ENCODE measurements at places on chromosomes 1 and 21. TPM values are rescaled to one million over a fixed set of nuclear protein-coding genes. Genes with fewer than 3 reads are reported as not detected.
A peak's percentile ranks its signal among the peaks of the same experiment; 100 is the strongest.

GRCh38 chr21:19853061-19853460, 1145.1 kb upstream of the NCAM2 start:
- no peak for DNase-seq
- H3K36me3 ChIP-seq: no peaks in the 10 kb centered on the region
- no peaks in the 10 kb centered on the region for H3K4me1 ChIP-seq
- no peaks in the 10 kb centered on the region for H3K27me3 ChIP-seq
- no peak overlapping the region for H3K27ac ChIP-seq
- no peak overlapping the region for H3K4me3 ChIP-seq

- H3K27me3 ChIP-seq: no peaks in the 10 kb centered on the region
- H3K4me1 ChIP-seq: peaks cover 14% of the 10 kb centered on the region
- no peak overlapping the region for H3K4me3 ChIP-seq
- no peaks in the 10 kb centered on the region for H3K36me3 ChIP-seq
These were observed 24.1 kb upstream of the HPDL start for GRCh38 chr1:45302505-45303150.

- DNase-seq: no peak
- no peaks in the 10 kb centered on the region for H3K4me1 ChIP-seq
These were observed 24.0 kb upstream of the KRTAP21-1 start for GRCh38 chr21:30779249-30779648.

DNA sequence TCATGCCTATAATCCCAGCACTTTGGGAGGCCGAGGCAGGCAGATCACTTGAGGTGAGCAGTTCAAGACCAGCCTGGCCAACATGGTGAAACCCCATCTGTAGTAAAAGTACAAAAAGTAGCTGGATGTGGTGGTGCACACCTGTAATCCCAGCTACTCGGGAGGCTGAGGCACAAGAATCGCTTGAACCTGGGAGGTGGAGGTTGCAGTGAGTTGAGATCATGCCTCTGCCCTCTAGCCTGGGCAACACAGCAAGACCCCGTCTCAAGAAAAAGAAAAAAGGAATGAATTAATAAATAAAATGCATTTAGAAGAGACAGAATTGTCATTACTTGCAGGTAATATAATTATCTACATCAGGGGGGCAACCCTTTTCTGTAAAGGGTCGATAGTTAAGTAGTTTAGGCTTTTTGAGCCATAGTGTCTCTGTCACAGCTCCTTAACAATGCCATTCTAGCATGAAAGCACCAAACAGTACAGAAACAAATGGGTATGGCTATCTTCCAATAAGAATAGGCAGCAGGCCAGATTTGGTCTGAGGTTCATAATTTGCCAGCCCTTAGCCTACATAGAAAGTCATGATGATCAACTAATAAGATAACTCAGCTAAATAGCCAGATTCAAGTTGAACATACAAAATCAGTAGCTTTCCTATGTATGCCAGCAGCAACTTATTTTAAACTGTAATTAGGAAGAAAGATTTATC, 56.8 kb downstream of the RPRD2 start:
- H3K36me3 ChIP-seq: no peaks in the 10 kb centered on the region
- H3K4me1 ChIP-seq: no peaks in the 10 kb centered on the region
- peak; percentile 83 for DNase-seq
- H3K27ac ChIP-seq: no peak overlapping the region
- H3K27me3 ChIP-seq: no peaks in the 10 kb centered on the region
- H3K4me3 ChIP-seq: no peak overlapping the region

DNA sequence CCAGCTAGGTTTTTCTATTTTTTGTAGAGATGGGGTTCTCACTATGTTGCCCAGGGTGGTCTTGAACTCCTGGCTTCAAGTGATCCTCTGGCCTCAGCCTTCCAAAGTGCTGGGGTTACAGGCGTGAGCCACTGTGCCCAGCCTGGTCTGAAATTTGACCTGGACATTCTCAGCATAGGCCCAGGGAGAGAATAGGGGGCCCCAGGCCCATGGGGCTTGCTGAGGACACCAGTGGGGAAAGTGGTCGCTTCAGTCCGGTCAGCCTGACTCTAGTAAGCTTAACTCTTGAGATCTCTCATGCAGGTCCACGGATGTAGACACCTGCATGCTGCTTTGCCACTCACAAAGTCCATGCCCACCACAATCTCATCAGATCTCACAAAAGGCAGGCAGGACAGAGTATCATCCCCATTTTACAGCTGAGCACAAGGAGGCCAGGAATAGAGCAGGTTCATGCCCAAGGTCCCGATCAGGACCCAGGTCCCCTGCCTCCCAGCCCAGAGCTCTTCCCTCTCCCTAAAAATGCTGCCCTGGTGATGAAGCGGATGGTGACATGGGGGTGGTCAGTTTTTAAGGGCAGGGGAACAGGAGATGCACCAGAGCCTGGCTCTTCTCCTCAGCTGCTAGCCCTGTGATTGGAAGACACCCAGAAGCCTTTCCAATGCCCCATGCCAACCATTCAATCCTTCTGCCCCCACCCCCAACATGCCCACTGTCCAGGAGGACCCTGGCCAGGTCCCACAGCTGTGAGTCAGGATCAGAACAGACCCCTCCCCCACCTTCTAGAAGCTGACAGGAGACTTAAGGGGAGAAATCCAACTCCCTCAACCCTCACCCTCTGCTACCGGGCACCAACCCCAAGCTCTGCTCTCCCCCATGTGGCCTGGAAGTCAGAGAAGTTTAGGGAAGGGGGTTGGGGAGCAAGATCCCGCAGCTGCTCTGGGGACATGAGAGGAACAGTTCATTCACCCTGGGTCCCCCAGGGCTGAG, 1.8 kb downstream of the FHL3 start:
- peak overlapping the region; percentile 50 for H3K27ac ChIP-seq
- DNase-seq: peak; percentile 38
- peaks cover 43% of the 10 kb centered on the region for H3K4me1 ChIP-seq
- no peak overlapping the region for H3K4me3 ChIP-seq

- H3K27ac ChIP-seq: no peak overlapping the region
- no peak overlapping the region for H3K4me3 ChIP-seq
- no peaks in the 10 kb centered on the region for H3K4me1 ChIP-seq
- peaks cover 15% of the 10 kb centered on the region for H3K27me3 ChIP-seq
These were observed 4.2 kb upstream of the KRTAP12-1 start for GRCh38 chr21:44686000-44686781.

The DMRTA2 gene
- not detected for polyA plus RNA-seq

DNA sequence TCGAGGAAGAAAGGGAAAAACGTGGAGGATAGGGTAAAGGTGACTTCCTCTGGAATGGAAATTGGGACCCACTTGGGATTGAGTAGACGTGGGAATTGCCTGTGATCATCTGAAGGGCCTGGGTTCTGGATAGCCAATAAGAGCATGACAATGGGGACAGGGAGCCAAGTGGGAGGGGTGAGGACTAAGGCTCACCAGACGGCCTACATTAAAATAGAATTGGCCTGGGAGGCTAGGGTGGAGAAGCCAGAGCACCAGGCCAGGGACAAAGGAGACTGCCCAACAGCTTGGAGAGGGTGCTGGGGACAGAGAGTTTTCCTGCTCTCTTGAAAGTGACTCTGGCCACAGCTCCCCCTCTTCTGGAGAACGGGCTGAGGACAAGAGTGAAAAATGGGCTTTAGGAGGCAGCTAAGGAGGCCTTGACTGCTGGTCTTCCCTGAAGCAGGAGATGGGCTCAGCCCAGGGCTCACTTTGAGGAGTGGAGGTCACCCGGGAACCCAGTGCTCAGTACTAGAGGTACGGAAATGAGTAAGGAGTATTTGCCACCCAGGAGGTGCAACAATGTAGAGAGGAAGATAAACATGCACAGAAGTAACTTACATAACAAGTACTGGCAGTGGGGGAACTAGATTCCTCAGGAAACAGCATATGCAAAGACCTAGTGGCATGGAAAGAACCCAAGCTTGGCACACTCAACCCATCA, 18.8 kb downstream of the INKA2 start:
- no peak overlapping the region for H3K27ac ChIP-seq
- no peaks in the 10 kb centered on the region for H3K36me3 ChIP-seq
- H3K4me3 ChIP-seq: no peak overlapping the region
- no peaks in the 10 kb centered on the region for H3K27me3 ChIP-seq
- H3K4me1 ChIP-seq: peaks cover 8% of the 10 kb centered on the region

The KCNH1 gene
- polyA plus RNA-seq: not detected

- H3K4me3 ChIP-seq: no peak overlapping the region
- no peaks in the 10 kb centered on the region for H3K27me3 ChIP-seq
- no peak for DNase-seq
- peaks cover 33% of the 10 kb centered on the region for H3K4me1 ChIP-seq
- no peak overlapping the region for H3K27ac ChIP-seq
These were observed 41.5 kb downstream of the BACH1 start for GRCh38 chr21:29340228-29340627.

- peaks cover 22% of the 10 kb centered on the region for H3K4me1 ChIP-seq
- H3K4me3 ChIP-seq: no peak overlapping the region
- peak overlapping the region; percentile 63 for H3K27ac ChIP-seq
- H3K27me3 ChIP-seq: peaks cover 9% of the 10 kb centered on the region
- H3K36me3 ChIP-seq: no peaks in the 10 kb centered on the region
These were observed 45.5 kb downstream of the UTP25 start for GRCh38 chr1:209873067-209873799.

DNA sequence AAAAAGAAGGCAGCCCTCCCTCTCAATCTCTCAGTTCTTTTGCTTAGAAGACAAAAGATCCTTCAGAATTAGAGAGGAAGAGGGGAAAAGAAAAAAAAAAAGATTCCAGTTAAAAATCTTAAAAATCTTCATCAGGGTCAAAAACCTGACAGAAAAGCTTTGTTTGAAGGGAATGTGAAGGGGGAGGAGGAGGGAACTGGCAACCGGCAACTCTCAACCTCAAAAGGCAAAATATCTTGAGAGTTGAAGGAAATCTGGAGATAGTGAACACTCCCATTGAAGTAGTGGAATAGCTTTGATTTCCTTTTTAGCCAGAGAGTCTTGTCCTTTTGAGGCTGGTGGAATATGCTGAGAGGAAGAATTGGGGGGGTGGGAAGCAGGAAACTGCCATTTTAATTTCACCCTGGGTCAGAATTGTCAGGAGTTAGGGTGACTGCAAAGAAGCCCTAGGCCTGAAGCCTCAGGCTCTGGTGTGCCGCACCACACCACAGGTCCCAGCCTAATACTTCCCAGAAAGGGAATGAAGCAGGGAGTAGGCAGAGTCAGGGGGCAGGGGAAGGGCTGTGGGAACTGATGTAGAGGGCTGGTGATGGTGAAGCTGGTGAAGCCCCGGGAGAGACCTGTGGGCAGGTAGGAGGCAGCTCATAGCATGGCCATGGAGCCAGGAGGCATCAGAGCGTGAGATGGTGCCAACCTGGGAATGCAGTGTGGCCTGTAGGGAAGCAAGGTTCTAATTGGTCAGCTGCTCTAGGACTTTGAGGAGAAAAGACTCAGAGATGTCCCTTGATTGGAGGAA, 24.6 kb downstream of the KIRREL1 start:
- no peak overlapping the region for H3K4me3 ChIP-seq
- no peak for DNase-seq
- H3K36me3 ChIP-seq: no peaks in the 10 kb centered on the region
- H3K27me3 ChIP-seq: no peaks in the 10 kb centered on the region

DNA sequence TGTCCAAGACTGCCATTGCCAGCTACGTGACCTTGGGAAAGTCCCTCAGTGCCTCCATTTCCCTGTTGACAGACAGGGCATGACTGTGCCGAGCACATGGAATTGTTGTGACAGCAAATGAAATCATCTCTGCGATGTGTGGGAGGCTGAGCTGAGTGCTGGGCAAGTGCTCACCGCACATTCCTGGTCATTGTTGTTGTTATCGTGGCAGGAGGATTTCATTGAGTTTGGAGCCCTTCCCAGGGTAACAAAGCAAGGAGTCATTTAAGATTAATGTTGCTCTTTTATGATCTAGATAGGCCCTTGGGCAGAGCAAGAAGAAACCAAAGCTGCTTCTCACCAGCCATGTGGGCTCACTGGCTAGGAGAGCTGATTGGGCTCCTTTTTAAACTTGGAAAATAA, 39.6 kb upstream of the ITPKB start:
- H3K4me1 ChIP-seq: peaks cover 8% of the 10 kb centered on the region
- DNase-seq: peak; percentile 96
- H3K27ac ChIP-seq: peak overlapping the region; percentile 0
- H3K27me3 ChIP-seq: no peaks in the 10 kb centered on the region

GRCh38 chr1:41776891-41777441, 141.8 kb downstream of the HIVEP3 start:
- no peak for DNase-seq
- H3K4me1 ChIP-seq: no peaks in the 10 kb centered on the region
- no peaks in the 10 kb centered on the region for H3K27me3 ChIP-seq
- H3K27ac ChIP-seq: no peak overlapping the region
- no peaks in the 10 kb centered on the region for H3K36me3 ChIP-seq
- no peak overlapping the region for H3K4me3 ChIP-seq

DNA sequence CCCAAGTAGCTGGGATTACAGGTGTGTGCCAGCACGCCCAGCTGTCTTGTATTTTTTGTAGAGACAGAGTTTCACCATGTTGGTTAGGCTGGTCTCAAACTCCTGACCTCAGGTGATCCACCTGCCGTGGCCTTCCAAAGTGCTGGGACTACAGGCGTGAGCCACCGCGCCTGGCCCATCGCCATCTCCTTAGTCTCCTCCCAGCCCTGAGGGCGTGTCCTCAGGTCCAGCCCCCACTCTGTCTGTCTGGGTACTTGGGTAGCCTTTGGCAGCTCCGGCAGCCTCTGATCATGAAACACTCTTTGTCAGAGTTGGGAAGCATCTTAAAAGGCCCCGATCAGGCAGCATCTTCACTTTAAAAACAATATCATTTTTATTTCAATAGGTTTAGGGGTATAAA, 90.3 kb upstream of the DISP3 start:
- H3K4me1 ChIP-seq: no peaks in the 10 kb centered on the region
- H3K36me3 ChIP-seq: no peaks in the 10 kb centered on the region
- no peak overlapping the region for H3K4me3 ChIP-seq
- H3K27ac ChIP-seq: no peak overlapping the region

The CD84 gene
- not detected for polyA plus RNA-seq

The VASH2 gene
- 0.30 TPM for polyA plus RNA-seq

- peaks cover 2% of the 10 kb centered on the region for H3K27me3 ChIP-seq
- DNase-seq: no peak
- no peaks in the 10 kb centered on the region for H3K36me3 ChIP-seq
- no peak overlapping the region for H3K27ac ChIP-seq
These were observed 34.8 kb upstream of the CFAP126 start for GRCh38 chr1:161402446-161402845.

GRCh38 chr1:24204116-24204515, 17.0 kb upstream of the IFNLR1 start:
- DNase-seq: no peak
- no peak overlapping the region for H3K27ac ChIP-seq
- no peak overlapping the region for H3K4me3 ChIP-seq
- H3K27me3 ChIP-seq: no peaks in the 10 kb centered on the region
- peaks cover 2% of the 10 kb centered on the region for H3K4me1 ChIP-seq

DNA sequence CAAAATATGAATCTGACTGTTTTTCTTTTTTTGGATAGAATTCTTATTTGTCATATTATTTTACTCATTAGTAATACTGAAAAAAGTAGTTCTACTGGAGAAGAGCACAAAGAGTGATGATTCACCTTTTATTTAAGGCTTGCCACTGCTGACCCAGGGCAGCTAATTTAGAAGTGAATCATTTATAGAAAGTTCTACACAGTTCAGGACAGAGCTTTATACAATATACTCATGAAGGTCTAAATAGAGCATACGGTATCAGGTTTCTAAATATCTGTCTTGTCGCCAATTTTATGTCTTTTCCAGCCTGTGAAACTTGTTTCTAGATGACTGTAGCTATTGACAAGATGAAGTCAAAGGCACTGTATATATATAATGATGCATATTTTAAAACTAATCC, 25.0 kb downstream of the GIPC2 start:
- peak; percentile 87 for DNase-seq
- no peak overlapping the region for H3K4me3 ChIP-seq
- H3K4me1 ChIP-seq: peaks cover 54% of the 10 kb centered on the region
- H3K27me3 ChIP-seq: no peaks in the 10 kb centered on the region
- peak overlapping the region; percentile 48 for H3K27ac ChIP-seq
- H3K36me3 ChIP-seq: no peaks in the 10 kb centered on the region

The OLIG2 gene
- polyA plus RNA-seq: not detected
